Mucosa of gallbladder (tissue), 1 donor: ENCODE measurements at places on chromosomes 2 and 18. TPM values are rescaled to one million over a fixed set of nuclear protein-coding genes. Genes with fewer than 3 reads are reported as not detected.

The GAL3ST2 gene
- 26.4 TPM for total RNA-seq

The AFG3L2 gene
- total RNA-seq = 39.2 TPM

The VAMP5 gene
- 48.8 TPM for total RNA-seq

The TNFRSF11A gene
- 38.9 TPM for total RNA-seq

The RBKS gene
- 3.9 TPM for total RNA-seq

The LHCGR gene
- total RNA-seq = 0.32 TPM

The LRATD1 gene
- total RNA-seq = 33.4 TPM

The WNT6 gene
- total RNA-seq = 1.5 TPM

DNA sequence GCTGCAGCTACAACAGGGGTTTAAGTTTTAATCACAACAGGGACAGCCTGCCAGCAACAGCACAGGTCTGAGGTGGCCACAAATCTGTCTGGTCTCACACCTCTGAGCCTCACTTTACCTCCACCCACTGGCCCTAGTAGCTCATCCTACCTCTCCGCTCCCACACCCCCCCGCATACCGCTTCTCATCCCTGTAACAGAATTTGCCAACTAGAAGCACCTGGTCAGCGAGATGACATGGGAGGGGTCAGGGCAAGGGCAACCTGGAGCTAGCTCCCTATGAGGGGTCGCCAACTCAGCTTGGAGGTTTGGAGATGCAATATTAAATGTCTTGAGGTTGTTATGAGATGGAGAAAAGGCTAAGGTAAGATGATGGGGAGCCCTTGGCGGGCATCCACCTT is 7.5 kb downstream of the CATIP start:
- DNase-seq = no peak

- no peak for DNase-seq
Measured at GRCh38 chr2:26732446-26732845, 31.6 kb upstream of the SLC35F6 start.

DNA sequence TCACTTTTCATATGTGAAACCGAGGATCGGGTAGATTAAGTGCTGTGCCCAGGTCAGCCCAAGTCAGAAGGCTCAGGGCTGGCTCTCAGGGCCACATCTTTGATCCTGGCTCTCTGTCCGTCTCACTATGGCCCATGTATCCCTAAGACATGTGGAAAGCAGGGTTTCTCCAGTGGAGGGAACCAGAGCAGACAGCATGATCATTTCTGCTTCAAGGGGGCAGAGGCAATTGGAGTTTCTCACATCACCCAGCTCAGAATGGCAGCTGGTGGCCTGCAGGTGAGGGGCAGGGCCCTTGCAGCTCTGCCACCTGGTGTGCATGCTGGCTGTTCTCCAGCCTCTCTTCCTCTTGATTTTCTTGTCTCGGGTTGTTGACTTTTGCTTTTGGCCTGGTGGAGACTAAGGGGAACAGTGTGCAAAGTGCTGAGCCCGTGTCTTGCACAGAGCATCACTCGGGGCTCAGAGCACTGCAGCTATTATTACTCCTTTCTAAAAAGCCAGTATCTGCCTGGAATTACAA is 27.0 kb downstream of the LDLRAD4 start:
- DNase-seq = no peak

DNA sequence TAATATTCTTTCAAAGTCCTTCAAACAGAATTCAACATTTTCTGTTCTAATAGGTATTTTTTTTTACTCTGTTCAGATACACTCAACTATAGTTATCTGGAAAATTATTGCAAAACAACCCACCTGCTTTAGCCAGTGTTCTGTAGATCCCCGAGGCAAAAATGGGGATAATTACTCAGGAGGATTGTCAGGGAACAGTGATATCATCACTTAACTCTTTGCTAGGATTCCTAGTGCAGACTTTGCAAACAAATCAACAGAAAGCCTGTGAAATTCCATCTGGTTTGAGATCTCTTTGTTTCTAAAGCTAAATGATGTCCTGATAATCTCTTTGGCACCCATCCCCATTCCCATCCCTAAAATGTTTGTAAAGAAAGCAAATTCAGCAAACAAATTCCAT is 413.6 kb upstream of the MEIS1 start:
- no peak for DNase-seq

- peak; percentile 18 for DNase-seq
Measured at GRCh38 chr2:58436872-58437271, 195.7 kb upstream of the FANCL start.

DNA sequence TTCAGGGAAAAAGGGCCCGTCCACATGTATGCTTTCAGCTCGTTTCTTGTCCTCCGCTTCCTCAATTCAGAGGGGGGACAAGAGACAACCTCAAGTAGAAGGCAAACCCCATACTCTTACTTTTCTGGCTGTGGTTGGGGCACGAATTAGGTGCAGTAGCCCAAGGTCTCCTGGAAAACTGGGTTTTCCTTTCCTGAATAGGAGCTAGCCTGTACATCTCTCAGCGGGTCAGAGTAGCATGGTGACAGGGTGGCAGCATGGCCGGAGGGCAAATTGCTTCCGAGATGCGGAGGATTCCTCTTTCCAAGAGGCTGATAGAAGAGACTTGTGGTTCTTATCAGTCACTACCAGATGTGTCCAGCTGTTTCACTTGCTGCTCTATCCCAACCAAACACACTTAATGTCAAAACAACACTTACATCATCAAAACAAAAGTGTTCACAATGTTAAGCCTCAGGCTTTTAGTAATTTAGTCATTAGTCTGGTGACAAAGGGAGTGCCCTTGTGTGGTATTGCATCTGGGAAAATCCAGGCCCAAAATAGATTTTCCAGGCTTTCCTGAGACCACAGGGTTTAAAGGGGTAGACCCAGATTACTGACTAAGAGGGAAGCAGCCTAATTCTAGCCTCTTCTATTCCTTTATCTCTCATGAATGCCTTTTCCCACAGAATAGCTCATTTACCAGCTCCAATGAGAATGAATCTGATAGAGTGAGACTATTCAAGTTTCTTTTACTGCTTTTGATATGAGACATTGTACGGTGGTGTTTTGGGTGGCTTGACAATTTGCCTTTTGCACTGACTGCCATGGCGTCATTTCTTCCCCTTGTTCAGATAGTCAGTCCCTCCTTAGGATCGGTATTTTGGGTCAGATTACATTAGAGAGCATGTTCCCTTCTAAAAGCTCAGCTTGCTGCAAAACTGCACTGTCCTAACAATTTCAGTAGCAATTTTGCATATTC is 162.0 kb downstream of the LTBP1 start:
- DNase-seq = no peak

- DNase-seq = no peak
Measured at GRCh38 chr2:20670315-20671035, 3.5 kb downstream of the GDF7 start.

DNA sequence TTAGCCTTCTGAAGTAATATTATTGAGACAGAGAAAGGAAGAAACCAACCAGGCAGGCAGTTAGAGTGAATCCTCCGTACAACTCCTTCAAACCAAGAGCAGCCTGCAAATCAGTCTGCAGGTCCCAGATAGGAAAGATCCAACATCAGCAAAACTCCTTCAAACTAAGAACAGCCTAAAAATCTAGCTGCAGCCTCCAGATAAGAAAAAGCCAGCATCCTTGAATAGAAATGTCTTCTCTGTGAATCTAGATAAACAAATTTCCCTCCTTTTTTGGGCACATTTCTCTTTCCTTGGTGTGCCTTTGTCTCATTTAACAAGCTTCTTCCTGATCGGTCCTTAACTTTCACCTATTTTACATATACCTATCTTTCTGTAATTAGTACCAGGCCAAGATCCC is 1004.6 kb upstream of the TMEFF2 start:
- DNase-seq = no peak

- no peak for DNase-seq
Measured at GRCh38 chr2:178066890-178067669, 5.5 kb downstream of the PDE11A start.

DNA sequence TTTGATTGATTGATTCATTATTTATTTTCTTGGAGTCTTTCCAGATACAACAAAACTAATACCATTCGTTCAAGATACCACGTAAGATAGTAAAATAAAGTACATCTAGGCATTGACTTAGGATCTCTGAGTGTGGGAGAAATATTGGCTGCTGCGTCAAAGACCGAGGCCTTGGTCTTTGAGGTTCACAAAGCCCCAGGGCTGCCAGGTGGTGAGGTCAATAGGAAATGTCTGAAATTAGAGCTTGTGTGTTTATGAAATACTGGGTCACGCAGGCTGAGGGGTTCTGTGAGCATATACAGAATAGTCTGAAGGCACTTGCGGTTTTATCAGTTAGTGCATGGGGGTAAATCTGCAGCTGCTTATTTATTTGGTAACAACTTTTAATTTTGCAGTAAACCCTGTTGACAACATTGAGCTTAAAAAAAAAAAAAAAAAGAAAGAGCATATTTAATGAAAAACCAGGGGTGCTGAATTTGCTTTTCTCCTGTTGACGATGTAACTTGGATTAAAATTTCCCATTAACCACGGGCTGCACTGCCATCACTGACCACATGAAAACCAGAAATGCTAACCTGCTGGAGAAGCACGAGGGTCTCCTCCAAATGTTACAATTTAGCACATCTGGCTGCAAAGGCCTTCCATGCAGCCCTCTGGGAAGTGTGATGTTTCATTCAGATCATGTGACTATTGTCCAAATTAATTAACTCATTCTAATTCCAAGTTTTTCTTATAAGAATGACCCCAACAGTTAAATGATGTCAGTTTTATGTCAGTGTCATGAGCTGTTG is 27.1 kb upstream of the SERPINB12 start:
- DNase-seq = no peak

DNA sequence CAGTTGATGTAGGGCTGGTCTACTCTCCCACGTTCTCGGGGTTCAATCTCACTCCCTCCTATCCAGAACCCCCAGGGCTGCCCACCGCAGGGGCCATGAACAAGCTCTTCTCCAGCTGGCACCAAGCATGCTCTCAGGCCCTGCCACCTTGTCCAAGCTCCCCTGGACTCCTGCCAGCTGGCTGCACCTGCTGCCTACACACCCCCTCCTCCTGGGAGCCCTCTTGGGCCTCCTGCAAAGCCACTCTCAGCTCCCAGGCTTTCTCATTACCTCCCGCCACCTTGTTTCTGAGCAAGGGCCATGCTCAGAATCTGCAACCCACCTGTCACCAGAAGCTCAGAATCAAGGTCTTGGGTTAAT is 56.0 kb downstream of the HDAC4 start:
- no peak for DNase-seq

DNA sequence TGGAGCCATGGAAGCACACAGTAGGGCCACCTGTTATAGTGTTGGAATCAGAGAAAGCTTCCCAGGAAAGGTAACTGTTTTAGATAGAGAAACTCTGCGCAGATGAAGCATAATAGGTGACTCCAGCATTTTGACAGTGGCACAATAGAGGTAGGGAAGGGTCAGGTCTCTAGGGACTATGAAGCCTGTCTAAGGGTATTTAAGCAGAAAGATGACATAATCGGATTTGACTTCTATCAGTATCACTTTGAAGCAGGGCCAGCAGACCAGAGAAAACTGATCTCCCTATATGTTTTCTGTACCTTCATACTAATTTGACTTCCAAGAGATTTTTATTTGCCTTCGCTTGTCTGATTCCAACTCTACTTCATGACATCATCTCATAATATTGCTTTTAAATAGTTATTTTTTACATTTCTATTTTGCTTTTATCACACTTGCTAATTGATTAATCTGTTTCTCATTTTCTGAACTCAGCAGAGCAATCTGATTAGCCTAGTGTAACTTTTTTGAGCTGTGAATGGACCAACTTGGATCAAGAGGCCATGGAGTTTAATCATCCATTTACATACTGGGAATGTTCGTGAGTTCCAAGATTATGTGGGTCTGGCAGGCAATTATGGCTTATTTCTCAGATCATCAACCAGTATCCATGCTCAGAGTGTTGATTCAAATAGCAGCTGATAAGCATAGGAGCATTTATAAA is 8.4 kb upstream of the HIBCH start:
- no peak for DNase-seq

DNA sequence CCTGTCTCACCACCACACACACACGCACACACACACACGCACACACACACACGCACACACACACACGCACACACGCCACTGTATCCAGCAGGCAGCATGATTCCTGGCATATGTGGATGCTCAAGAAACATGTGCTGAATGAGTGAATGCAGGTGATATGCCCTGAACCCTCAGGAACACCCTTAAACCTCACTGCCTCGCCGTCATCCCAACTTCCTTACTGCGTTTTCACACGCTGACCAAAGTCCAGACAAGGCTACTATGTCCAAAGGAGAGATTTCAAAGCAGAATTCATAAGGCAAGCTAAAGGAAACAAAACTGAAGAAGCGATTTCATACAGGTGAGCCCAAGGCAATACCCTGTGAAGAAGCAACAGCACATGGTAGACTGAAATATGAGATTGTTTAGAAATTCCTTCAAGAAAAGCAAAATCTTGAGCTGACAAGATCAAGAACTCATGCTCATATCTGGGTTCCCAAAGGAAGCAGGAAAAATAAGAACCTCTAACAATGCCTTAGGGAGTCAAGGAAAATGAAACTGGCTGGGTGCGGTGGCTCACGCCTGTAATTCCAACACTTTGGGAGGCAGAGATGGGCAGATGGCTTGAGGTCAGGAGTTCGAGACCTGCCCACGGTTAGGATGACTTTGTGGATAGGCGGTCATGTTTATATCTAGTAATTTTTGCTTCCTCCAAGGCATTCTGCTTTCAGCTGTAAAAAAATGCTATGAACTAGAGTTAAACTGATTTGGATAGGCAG is 69.1 kb downstream of the TNFRSF11A start:
- DNase-seq = peak; percentile 28

DNA sequence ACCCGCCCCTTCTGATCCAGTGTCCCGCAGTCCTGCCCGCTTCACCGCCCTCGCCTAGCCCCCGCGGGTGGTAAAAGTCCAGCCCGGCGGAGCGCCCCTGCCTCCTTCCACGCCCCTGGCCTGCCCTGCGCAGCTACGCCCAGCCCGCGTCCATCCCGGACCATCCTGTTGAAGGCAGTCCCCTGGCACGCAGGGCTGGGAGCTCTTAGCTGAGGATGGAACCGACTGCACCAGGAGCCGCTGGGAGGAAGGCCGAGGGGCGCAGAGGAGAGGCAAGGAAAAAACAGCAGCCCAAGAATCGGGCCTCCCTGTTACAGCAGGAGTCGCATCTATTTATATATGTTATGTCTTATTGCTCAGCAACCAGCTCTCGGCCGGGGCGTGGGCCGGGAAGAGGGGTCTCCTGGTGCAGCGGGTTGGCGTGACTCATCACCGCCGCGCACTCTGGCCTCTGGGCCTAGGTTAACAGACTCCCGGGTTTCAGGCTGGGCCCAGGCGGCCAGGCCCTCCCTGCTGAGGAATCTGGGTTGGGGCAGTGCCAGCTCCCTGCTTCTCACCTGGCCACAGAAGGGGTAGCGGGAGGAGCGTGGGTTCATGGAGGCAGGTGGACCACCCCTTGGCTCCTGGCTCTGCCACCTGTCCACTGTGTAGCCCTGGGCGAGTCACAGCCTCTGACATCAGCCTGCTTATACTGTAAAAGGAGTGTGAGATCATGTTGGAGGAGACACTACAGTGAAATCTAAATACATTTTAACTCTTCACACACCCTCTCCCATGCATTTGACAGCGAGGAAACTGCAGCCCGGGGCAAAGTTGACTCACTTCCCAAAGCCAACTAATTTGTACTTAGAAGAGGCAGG is 13.4 kb upstream of the MAP3K2 start:
- peak; percentile 57 for DNase-seq

DNA sequence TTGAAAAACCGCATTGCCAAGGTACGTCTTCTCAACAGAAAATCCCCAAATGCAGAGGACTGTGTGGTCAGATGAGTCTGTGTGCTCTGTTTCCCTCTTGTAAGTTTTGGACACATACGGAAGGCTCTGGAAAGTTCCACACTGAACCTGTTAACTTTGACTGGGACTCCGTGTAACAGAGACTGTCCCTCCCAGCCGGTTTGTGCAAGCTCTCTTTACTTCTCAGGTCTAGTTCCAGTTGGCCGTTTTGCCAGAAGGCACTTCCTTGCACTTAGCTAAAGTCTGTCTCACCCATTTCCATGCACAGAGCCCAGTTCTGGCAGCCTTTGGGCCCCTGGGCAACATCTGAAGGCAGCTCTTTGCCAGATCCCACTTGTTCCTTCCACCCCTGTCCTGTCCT is 22.0 kb downstream of the EFHD1 start:
- DNase-seq = no peak
